ENCODE measurements at places on chromosomes 16 and 17. TPM values are rescaled to one million over a fixed set of nuclear protein-coding genes. Genes with fewer than 3 reads are reported as not detected.

The ASPA gene
- total RNA-seq = not detected

GRCh38 chr16:25093208-25094061 is 18.1 kb upstream of the LCMT1 start:
- no peak for DNase-seq
- H3K4me1 ChIP-seq = peaks cover 15% of the 10 kb centered on the region
- H3K36me3 ChIP-seq = no peaks in the 10 kb centered on the region
- no peaks in the 10 kb centered on the region for H3K27me3 ChIP-seq
- H3K27ac ChIP-seq = no peak overlapping the region
- no peak overlapping the region for H3K4me3 ChIP-seq

DNA sequence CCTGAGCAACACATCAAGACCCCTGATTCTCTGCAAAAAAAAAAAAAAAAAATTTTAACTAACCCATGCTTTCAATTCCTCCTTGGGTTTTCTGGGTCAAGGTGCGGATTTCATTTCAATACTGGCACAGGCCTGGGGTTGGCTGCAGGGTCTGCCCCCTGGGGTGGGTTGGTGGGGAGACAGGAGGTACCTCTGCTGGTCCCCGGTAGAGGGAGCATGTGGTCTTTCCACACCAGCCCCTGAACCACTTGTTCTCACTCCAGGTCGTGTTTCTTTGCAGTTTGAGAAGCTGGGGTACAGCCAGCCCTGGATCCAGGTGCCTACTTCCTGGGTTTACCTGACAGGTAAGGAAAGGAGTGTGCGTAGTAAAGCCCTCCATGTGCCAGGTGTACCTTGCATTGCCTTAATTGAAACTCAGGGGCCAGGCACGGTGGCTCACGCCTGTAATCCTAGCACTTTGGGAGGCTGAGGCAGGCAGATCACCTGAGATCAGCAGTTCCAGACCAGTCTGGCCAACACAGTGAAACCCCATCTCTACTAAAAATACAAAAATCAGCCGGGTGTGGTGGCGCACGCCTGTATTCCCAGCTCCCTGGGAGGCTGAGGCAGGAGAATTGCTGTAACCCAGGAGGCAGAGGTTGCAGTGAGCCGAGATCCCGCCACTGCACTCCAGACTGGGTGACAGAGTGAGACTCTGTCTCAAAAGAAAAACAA is 21.8 kb downstream of the SDR42E2 start:
- no peak overlapping the region for H3K27ac ChIP-seq
- H3K27me3 ChIP-seq = no peaks in the 10 kb centered on the region
- peaks cover 18% of the 10 kb centered on the region for H3K4me1 ChIP-seq
- no peak for DNase-seq

GRCh38 chr17:10699856-10700255 is 2.5 kb downstream of the ADPRM start:
- H3K4me3 ChIP-seq = peak overlapping the region; percentile 10
- peaks cover 55% of the 10 kb centered on the region for H3K4me1 ChIP-seq
- peak overlapping the region; percentile 9 for H3K27ac ChIP-seq
- H3K27me3 ChIP-seq = no peaks in the 10 kb centered on the region
- no peak for DNase-seq
- peaks cover 3% of the 10 kb centered on the region for H3K36me3 ChIP-seq

GRCh38 chr17:77489893-77490255 is 349.1 kb downstream of the SEC14L1 start:
- peaks cover 20% of the 10 kb centered on the region for H3K4me1 ChIP-seq
- no peak overlapping the region for H3K4me3 ChIP-seq
- DNase-seq = peak; percentile 44
- peaks cover 71% of the 10 kb centered on the region for H3K36me3 ChIP-seq
- no peaks in the 10 kb centered on the region for H3K27me3 ChIP-seq
- no peak overlapping the region for H3K27ac ChIP-seq

Measured in CD8-positive, alpha-beta memory T cell (primary cell).